H1 (cell line): ENCODE measurements at places on chromosomes 7 and 10. TPM values are rescaled to one million over a fixed set of nuclear protein-coding genes. Genes with fewer than 3 reads are reported as not detected.

PRSS1 gene
- polyA plus RNA-seq, result 0.09 and 0.20 TPM in 2 replicates

FRMD4A gene
- 26.2 and 38.6 TPM in 2 replicates for polyA plus RNA-seq

TWIST1 gene
- polyA plus RNA-seq, result 0.29 and 0.75 TPM in 2 replicates

GRCh38 chr10:42864575-42864974 is 82.0 kb downstream of the BMS1 start:
- no peaks in the 10 kb centered on the region for H3K36me3 ChIP-seq
- H3K27me3 ChIP-seq, result no peaks in the 10 kb centered on the region
- DNase-seq, result no peak
- H3K4me3 ChIP-seq, result no peak overlapping the region
- no peaks in the 10 kb centered on the region for H3K4me1 ChIP-seq
- no peak overlapping the region for H3K27ac ChIP-seq

GRCh38 chr10:94747137-94747536 is 15.3 kb upstream of the CYP2C19 start:
- H3K36me3 ChIP-seq, result no peaks in the 10 kb centered on the region
- H3K4me3 ChIP-seq, result no peak overlapping the region
- H3K27ac ChIP-seq, result no peak overlapping the region
- no peak for DNase-seq

- H3K27ac ChIP-seq, result no peak overlapping the region
- no peak overlapping the region for H3K4me3 ChIP-seq
- H3K27me3 ChIP-seq, result no peaks in the 10 kb centered on the region
- H3K36me3 ChIP-seq, result no peaks in the 10 kb centered on the region
These were observed 155.5 kb upstream of the AHR start for GRCh38 chr7:17142831-17143541.

GRCh38 chr10:66642217-66642616 is 283.6 kb upstream of the LRRTM3 start:
- no peaks in the 10 kb centered on the region for H3K4me1 ChIP-seq
- H3K27me3 ChIP-seq, result no peaks in the 10 kb centered on the region
- no peak for DNase-seq
- no peak overlapping the region for H3K4me3 ChIP-seq
- no peaks in the 10 kb centered on the region for H3K36me3 ChIP-seq

GRCh38 chr10:62374862-62375710 is 917 bp downstream of the ZNF365 start:
- H3K36me3 ChIP-seq, result no peaks in the 10 kb centered on the region
- peak overlapping the region; percentile 65 for H3K4me3 ChIP-seq
- H3K27me3 ChIP-seq, result peaks cover 16% of the 10 kb centered on the region

DNA sequence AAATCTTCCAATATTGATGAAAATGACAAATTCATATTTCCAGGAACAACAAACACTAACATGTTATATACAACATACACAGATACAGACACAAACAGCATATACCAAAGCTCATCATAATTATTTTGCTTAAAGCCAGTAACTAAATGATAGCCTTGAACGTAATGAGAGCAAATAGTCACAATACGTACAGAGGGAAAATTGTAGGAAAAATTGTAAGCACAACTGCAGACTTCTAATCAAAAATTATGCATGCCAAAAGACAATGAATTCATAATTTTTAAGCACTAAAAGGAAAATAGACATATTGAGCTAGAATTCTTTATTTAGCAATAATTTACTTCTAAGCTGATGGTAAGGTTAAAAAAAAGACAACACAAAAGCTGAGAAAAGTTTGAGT is 1466.9 kb upstream of the CELF2 start:
- H3K36me3 ChIP-seq, result no peaks in the 10 kb centered on the region
- no peaks in the 10 kb centered on the region for H3K27me3 ChIP-seq
- H3K27ac ChIP-seq, result no peak overlapping the region
- H3K4me3 ChIP-seq, result no peak overlapping the region

GRCh38 chr7:76282344-76283253 is 19.9 kb upstream of the HSPB1 start:
- DNase-seq, result no peak
- peaks cover 2% of the 10 kb centered on the region; the same call in 1 of the 2 replicates for H3K36me3 ChIP-seq
- H3K27ac ChIP-seq, result no peak overlapping the region

DNA sequence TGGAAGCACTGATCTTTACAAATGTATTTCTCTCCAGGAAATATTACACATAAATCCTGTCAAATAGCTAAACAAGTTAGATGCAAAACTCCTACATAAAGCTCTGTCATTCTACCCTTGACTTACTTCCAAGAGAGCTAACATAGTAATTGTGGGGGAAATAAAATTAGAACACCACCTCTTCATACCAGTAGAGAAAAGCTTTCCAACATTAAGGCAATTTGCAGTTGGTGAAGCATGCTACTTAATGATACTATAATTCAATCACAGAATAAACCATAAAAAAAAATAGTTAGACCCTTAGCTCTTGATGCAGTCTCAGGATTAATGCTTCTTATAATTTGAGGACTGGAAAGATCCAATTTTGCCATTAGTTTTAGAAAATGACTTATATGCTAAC is 35.2 kb downstream of the SEMA3A start:
- no peaks in the 10 kb centered on the region for H3K4me1 ChIP-seq
- DNase-seq, result no peak
- H3K4me3 ChIP-seq, result no peak overlapping the region
- H3K27me3 ChIP-seq, result no peaks in the 10 kb centered on the region
- no peaks in the 10 kb centered on the region for H3K36me3 ChIP-seq
- H3K27ac ChIP-seq, result no peak overlapping the region

- H3K4me1 ChIP-seq, result peaks cover 3% of the 10 kb centered on the region; the same call in 1 of the 2 replicates
- H3K27me3 ChIP-seq, result no peaks in the 10 kb centered on the region
- no peak overlapping the region for H3K27ac ChIP-seq
- H3K36me3 ChIP-seq, result no peaks in the 10 kb centered on the region; the same call in 1 of the 2 replicates
- DNase-seq, result no peak
- H3K4me3 ChIP-seq, result peak overlapping the region; percentile 99
These were observed 1.0 kb downstream of the PSMC2 start for GRCh38 chr7:103348452-103348851.
